ENCODE measurements at places on chromosomes 4 and X. TPM values are rescaled to one million over a fixed set of nuclear protein-coding genes. Genes with fewer than 3 reads are reported as not detected.

Gene PNMA6A
- 11.0 TPM for total RNA-seq

Gene TSC22D3
- total RNA-seq: 49.9 TPM

Gene PRAF2
- total RNA-seq: 10.4 TPM

Gene ERCC6L
- 0.11 TPM for total RNA-seq

Gene PDE5A
- total RNA-seq: 24.5 TPM

Gene GLRA3
- total RNA-seq: 2.1 TPM

Gene CXCL6
- not detected for total RNA-seq

Gene TLR7
- total RNA-seq: not detected

Gene HSFX1
- 0.60 TPM for total RNA-seq

Gene FABP2
- total RNA-seq: 0.21 TPM

Gene PCDH18
- 36.2 TPM for total RNA-seq

Gene SPANXA2
- not detected for total RNA-seq

Gene PNPLA4
- total RNA-seq: 16.7 TPM

All from motor neuron (in vitro differentiated cells).